Effector memory CD4-positive, alpha-beta T cell (primary cell): ENCODE measurements at places on chromosomes 2 and 18.

GRCh38 chr2:239772721-239773120 is 252.4 kb downstream of the NDUFA10 start:
- H3K4me1 ChIP-seq, result no peaks in the 10 kb centered on the region
- H3K4me3 ChIP-seq, result no peak overlapping the region
- no peaks in the 10 kb centered on the region for H3K27me3 ChIP-seq
- H3K36me3 ChIP-seq, result no peaks in the 10 kb centered on the region
- no peak for DNase-seq

- H3K27me3 ChIP-seq, result no peaks in the 10 kb centered on the region
- H3K4me3 ChIP-seq, result no peak overlapping the region
- no peaks in the 10 kb centered on the region for H3K36me3 ChIP-seq
Observed at GRCh38 chr2:183224948-183225347, 100.7 kb downstream of the NUP35 start.

GRCh38 chr18:23617412-23618014 is 31.2 kb upstream of the NPC1 start:
- no peak for DNase-seq
- H3K27me3 ChIP-seq, result peaks cover 19% of the 10 kb centered on the region

DNA sequence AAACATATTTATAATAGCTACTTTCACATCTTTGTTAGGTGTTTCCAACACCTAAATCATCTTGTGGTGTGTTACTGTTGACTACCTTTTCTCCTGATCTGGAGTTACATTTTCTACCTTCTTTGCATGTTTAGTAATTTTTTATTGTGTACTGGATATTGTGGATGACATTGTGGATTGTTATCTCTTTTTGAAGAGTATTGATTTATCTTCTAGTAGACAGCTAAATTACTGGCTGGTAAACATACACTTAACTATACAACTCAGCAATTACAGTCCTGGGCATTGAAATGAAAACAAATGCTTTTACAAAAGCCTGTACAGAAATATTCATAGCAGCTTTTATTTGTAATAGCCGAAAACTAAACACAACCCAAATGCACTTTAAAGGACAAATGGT is 150.8 kb downstream of the PTRHD1 start:
- no peak for DNase-seq
- H3K27me3 ChIP-seq, result no peaks in the 10 kb centered on the region
- H3K4me3 ChIP-seq, result no peak overlapping the region
- H3K27ac ChIP-seq, result no peak overlapping the region
- no peaks in the 10 kb centered on the region for H3K4me1 ChIP-seq

- no peaks in the 10 kb centered on the region for H3K27me3 ChIP-seq
- no peak overlapping the region for H3K27ac ChIP-seq
- no peak overlapping the region for H3K4me3 ChIP-seq
- DNase-seq, result no peak
Observed at GRCh38 chr2:201644001-201644400, 698 bp upstream of the TMEM237 start.
